ENCODE measurements at places on chromosomes 16 and 17.

DNA sequence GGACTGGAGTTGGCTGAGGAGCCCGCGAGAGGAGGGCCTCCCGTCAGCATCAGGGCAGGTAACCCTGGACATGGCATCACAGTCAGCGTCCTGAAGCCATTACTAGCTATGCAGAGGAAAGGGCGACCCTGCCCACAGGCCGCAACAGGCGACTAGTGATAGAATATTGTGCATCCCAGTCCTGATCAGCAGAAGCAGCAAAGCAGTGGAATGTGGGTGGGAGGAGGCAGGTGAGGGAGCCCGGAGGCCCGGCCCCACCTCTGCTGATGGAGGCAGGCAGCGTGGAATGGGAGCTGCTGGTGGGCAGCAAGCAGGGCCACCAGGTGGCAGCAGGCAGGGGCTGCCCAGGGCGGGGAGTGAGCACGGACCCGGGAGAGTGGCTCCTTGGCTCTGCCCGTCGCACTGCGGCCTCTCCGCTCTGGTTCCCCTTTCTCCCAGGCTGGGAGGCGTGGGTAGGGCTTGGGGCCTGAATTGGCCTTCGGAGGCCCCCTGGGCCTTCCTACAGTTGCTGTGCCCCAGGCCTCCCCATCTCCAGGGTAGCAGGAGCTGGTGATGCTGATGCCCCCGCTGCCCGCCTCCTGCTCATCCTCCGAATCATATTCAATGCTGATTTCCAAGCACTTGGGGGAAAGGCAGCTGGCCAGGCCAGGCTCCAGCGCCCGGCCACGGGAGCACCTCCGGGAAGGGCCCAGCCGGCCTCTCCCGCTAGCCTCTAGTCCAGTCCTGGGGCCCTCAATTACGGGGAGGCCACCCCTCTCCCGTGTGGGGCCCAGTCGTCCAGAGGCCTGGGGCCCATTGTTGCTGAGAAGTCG is 20.2 kb downstream of the TSPOAP1 start:
- peak; percentile 17 for DNase-seq

- peak; percentile 88 for DNase-seq
These were observed 27.8 kb downstream of the GNPTG start for GRCh38 chr16:1379304-1380076.

GRCh38 chr16:46713634-46714033 is 24.2 kb downstream of the ORC6 start:
- DNase-seq, result no peak

DNA sequence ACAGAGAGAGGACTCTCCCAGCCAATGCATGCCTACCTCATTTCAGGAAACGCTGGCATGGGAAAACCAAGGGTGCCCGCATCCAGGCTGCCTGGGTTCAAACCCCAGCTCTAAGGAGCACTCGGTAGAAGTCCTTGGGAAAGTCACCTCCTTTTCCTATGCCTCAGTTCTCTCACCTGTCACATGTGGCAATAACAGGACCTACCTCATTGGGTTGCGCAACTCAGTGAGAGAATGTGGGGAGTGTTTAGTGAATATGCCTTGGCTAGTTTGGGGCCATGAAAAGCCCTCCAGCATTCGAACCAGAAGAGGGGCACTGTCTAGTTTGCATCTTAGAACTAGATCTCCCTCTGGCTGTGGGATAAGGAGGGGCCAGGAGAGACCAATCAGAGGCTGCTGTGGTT is 9.0 kb upstream of the NXPH3 start:
- no peak for DNase-seq

- no peak for DNase-seq
These were observed 406.9 kb downstream of the TMEM114 start for GRCh38 chr16:8183176-8184099.

DNA sequence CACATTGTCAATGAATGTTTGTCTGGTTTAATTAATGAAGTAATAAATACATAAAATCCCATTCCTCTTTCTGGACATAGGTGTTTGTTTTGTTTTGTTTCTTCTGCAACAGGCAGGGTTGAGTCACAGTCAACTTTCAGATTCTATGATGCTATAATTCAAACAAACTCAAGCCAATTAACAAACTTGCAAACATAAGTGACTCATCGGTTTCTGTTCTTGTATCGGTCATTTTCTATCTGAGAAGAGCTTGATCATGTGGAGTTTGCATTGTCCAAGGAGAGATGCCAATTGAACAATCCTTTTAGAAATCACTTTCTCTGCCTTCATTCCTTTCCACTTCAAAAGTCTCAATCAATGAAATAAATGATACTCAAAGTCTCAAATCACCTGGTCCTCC is 294.2 kb upstream of the C16orf82 start:
- DNase-seq, result no peak

- DNase-seq, result no peak
These were observed 11.5 kb downstream of the ZNF319 start for GRCh38 chr16:57988929-57989328.

DNA sequence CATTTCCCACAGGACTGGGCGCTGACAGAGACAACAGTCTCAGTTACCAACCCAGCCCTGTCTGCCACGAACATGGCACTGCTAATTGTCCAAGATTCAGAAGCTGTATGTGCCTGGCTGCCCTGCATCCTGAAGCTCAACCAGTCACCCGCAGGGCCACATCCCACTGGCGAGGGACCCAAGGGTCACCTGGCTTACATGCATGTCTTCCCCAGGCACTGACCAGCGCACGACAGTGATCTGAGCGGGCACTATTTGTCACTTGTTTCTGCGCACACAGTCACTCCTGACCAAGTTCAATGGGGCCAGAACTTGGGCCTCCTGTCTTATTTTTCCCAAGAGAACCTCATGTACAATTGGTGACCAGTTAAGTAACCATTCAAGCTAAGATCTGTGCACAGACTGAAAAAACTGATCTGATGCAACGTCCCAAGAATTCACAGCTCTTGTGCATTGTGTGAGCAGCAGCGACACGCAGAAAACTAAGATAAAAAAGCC is 13.1 kb downstream of the USP7 start:
- no peak for DNase-seq

DNA sequence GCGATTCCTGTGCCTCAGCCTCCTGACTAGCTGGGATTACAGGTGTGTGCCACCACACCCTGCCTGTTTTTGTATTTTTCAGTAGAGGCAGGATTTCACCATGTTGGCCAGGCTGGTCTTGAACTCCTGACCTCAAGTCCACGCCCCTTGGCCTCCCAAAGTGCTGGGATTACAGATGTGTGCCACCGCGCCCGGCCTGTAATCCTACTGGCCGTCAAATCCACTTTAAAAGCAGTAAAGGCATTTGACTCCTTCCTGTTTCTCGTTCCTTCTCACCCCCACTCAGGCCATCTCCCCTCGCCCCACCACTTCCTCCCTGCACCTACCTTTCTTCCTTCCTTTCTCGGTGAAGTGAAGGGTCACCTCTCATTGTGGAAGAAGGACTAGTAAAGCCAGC is 69.4 kb upstream of the CREBBP start:
- DNase-seq, result no peak

DNA sequence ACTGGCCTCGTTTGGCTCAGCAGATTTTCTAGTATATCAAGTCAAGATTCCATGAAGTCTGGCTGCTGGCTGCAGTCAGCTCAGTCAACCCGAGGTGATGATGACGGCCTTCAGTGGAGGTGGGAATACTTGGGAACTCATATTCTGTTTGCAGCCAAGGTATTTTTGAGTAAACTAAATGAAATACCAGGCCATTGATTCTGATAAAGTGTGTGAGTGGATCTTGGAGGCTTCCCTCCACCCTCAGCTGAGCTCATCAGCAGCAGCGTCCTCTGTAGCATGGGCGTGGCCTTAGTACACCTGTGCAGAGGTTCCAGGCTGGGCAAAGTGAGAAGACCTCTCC is 22.0 kb upstream of the TACO1 start:
- DNase-seq, result no peak

GRCh38 chr17:75721463-75722011 is 278 bp downstream of the ITGB4 start:
- DNase-seq, result no peak

GRCh38 chr16:23679274-23679985 is 741 bp downstream of the PLK1 start:
- DNase-seq, result peak; percentile 52

- no peak for DNase-seq
These were observed 18.6 kb upstream of the HAPSTR1 start for GRCh38 chr16:9072806-9073341.

- no peak for DNase-seq
These were observed 172.9 kb downstream of the PMP22 start for GRCh38 chr17:15092261-15092660.

DNA sequence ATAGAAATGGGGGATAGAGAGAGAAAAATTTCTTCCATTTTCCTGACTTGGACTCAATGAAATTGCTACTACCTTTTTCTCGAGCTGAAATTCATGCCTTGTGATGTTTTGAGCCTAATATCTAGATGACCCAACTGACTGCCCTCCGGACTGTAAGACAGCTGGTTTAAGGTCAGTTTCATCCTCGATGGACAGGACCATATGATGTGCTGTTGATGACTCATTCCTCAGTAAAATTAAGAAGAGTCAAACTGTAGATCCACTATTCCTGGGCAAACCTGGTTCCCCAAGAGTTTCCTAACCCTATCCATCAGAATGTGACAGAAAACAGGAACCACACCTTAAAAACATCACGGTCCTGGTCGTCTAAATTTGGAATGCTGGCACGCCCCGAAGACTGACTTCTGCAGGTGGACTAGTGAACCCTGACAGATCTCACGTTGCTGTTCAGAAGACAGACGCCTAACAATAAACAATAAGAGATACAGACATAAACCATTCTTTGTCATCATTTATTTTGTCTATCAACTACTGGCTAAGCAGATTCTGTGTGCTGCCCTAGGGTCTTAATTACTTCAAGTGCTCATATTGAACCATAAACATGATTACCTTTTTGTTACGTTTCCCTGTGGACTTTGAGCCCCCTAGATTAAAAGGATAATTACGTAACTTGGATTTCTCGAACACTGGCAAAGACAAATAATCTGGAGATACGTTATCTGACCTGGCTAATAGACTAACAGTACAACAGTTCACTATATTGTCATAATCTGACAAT is 45.1 kb upstream of the NOS2 start:
- DNase-seq, result no peak

DNA sequence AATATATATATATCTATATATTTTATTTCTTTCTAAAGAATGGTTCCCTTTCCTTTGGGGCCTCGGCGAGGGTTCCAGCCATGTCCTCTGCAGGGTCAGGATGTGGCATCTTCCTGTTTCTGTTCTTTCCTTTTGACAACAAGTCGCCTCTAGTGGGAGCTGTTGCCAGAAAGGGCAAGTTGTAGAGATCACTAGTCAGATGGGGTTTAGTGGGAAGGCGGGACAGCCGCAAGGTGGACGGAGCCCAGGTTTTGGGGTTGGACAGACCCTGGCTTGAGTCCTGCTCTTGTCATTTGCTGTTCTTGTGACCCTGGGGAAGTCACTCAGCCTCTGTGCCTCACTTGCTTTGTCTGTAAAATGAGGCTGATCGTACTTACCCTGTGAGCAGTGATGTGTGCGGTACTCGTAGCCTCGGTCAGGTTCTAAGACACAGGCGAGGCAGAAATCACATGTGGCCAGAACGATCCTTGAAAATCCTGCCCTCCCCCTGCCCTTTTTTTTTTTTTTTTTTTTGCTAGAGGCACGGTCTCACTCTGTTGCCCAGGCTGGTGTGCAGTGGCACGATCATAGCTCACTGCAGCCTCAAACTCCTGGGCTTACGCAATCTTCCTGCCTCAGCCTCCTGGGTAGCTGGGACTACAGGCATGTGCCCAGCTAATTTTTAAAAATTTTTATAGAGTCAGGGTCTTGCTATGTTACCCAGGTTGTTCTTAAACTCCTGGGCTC is 80.1 kb downstream of the ABCC6 start:
- DNase-seq, result no peak

- DNase-seq, result no peak
These were observed 56.4 kb downstream of the BRIP1 start for GRCh38 chr17:61806936-61807335.

DNA sequence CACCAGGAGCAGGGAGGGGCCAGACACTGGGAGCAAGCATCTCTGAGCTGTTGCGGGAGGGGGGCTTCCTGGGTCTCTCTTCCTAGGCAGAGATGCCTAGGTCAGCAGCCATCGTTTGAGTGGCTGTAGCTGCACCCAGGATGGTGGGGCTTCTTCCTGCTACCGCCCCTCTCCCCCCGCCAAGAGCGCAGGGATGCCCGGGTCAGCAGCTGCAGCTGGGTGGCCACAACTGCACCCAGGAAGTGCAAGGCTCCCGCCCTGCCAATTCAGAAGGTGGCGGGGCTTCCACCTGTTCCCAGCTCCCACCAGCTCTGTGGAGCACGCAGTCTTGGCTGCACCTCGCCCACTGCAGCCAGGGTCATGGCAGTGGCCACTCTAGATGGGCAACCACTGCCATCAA is 47.8 kb downstream of the ESRP2 start:
- no peak for DNase-seq

GRCh38 chr17:57557834-57558681 is 187.0 kb downstream of the CCDC182 start:
- no peak for DNase-seq

GRCh38 chr16:72939247-72939646 is 108.7 kb downstream of the ZFHX3 start:
- DNase-seq, result no peak

GRCh38 chr17:48177816-48178215 is 70.2 kb downstream of the SNX11 start:
- DNase-seq, result no peak

DNA sequence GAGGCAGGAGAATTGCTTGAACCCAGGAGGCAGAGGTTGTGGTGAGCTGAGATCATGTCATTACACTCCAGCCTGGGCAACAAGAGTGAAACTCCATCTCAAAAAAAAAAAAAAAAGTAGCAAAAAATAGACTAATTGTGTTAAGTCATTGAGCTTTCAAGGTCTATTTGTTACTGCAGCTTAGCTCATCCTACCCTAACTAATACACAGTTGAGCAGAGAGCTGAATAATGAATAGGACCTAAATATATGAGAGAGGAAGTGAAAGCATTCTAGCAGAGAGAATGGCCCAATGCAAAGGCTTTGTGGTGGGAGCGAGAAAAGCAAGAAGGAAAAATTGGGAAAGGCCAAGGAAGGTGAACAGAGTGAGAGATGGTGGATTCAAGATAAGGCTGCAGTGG is 128.3 kb downstream of the AXIN2 start:
- DNase-seq, result no peak

- DNase-seq, result no peak
These were observed 8.6 kb downstream of the USP32 start for GRCh38 chr17:60383379-60383778.
